ENCODE measurements at places on chromosomes 1 and 21. TPM values are rescaled to one million over a fixed set of nuclear protein-coding genes. Genes with fewer than 3 reads are reported as not detected.

GRCh38 chr1:63622849-63623566 lies 29.8 kb downstream of the PGM1 start:
- H3K36me3 ChIP-seq: no peaks in the 10 kb centered on the region
- no peak for DNase-seq
- no peak overlapping the region for H3K4me3 ChIP-seq
- H3K27ac ChIP-seq: no peak overlapping the region

DNA sequence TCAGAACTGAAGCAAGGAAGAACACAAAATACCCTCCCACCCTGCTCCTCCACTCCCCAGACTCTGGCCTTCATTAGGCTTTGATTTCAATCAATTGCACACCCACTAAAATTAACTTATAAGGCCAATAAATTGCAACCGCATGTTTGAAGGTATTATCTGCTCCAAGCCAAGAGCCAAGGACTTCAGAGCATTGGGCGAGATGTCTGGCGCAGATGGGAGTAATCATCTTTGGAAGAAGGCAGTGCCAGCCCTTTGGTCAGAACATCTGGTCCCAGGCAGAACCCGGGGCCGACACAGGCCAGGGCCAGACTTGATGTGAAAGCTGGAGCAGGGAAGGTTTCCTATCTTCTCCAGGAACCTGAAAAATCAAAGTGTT lies 60.0 kb downstream of the SLC66A1 start:
- H3K4me1 ChIP-seq: no peaks in the 10 kb centered on the region
- no peak for DNase-seq
- no peak overlapping the region for H3K27ac ChIP-seq
- no peaks in the 10 kb centered on the region for H3K27me3 ChIP-seq
- H3K4me3 ChIP-seq: no peak overlapping the region
- H3K36me3 ChIP-seq: peaks cover 9% of the 10 kb centered on the region

- peak overlapping the region; percentile 92 for H3K27ac ChIP-seq
- peaks cover 48% of the 10 kb centered on the region for H3K4me1 ChIP-seq
- DNase-seq: peak; percentile 96
- peak overlapping the region; percentile 50 for H3K4me3 ChIP-seq
Measured at GRCh38 chr1:217275655-217276398, 355.1 kb downstream of the GPATCH2 start.

DNA sequence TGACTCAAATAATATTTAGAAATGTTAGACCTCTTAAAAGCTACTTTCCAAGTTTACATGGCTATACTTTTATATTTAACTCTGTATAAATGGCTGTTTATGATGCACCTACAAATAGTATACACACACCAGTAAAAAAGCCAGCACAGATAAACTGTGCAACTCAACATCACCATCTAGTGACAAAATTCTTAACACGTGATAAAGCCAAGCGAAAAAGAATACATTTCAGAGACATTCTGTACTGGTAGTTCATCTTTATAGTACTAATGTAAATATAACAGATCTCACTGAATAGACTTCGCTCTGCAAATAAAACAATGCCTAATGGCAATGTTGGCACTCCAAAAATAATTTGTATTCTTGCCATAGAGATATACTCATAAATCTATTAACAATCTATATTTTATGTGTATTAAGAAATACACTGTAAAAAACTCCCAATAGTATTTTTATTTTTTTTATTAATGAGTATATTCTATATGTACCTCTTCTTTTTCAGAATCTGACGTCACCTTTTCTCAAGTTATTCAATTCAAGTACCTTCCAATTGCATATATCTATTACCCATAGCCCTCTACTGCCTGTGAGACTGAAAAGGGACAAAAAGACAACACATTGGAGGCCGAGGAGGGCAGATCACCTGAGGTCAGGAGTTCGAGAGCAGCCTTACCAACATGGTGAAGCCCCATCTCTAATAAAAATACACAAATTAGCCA lies 100.2 kb downstream of the DPYD start:
- DNase-seq: peak; percentile 76
- no peaks in the 10 kb centered on the region for H3K36me3 ChIP-seq
- H3K27ac ChIP-seq: no peak overlapping the region
- no peaks in the 10 kb centered on the region for H3K4me1 ChIP-seq
- H3K4me3 ChIP-seq: no peak overlapping the region

GRCh38 chr1:57010511-57010910 lies 44.7 kb upstream of the C8B start:
- H3K27me3 ChIP-seq: peaks cover 34% of the 10 kb centered on the region
- no peak for DNase-seq
- no peaks in the 10 kb centered on the region for H3K4me1 ChIP-seq
- no peak overlapping the region for H3K27ac ChIP-seq

DNA sequence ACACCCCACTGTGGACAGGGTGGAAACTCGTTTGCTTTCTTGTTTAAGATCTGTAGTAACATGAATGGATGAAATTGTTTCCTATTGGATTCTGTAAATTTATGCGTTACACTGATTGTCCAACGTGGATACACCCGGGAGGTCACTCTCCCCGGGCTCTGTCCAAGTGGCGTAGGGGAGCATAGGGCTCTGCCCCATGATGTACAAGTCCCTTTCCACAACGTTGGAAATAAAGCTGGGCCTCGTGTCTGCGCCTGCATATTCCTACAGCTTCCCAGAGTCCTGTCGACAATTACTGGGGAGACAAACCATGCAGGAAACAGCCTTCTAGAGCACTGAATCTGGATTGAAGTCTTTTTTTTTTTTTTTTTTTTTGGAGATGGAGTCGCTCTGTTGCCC lies 1.4 kb downstream of the RCC1 start:
- no peaks in the 10 kb centered on the region for H3K27me3 ChIP-seq
- no peak for DNase-seq
- H3K4me3 ChIP-seq: peak overlapping the region; percentile 92

- H3K27ac ChIP-seq: no peak overlapping the region
- peak; percentile 23 for DNase-seq
- peaks cover 41% of the 10 kb centered on the region for H3K36me3 ChIP-seq
- no peak overlapping the region for H3K4me3 ChIP-seq
Measured at GRCh38 chr1:228238007-228238406, 30.2 kb downstream of the OBSCN start.

DNA sequence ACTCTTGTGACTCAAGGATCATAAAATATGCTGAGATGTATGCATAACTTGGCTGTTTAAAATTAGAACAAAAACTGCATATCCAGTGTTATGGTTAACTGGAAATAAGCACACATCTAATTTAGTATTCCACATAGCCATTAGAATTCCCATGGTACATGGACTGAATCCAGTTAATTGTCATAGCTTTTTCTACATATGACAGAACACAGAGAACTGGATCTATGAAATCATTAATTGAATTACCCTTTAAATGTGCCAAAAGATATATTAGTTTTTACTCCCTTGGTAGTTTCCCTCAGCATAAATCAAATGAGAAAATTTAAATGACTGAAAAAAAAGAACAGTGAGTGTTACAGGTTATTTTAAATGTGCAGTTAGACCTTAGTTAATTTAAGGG lies 395.9 kb downstream of the NCAM2 start:
- H3K27me3 ChIP-seq: no peaks in the 10 kb centered on the region
- DNase-seq: no peak
- H3K27ac ChIP-seq: no peak overlapping the region
- no peak overlapping the region for H3K4me3 ChIP-seq
- H3K4me1 ChIP-seq: no peaks in the 10 kb centered on the region
- no peaks in the 10 kb centered on the region for H3K36me3 ChIP-seq

GRCh38 chr1:117178756-117179155 lies 32.0 kb downstream of the VTCN1 start:
- DNase-seq: no peak
- no peaks in the 10 kb centered on the region for H3K36me3 ChIP-seq
- H3K27me3 ChIP-seq: no peaks in the 10 kb centered on the region

CAPN9 gene
- total RNA-seq: not detected

CFHR1 gene
- not detected for total RNA-seq

S100A7 gene
- total RNA-seq: not detected

RHEX gene
- not detected for total RNA-seq

HSD3B1 gene
- not detected for total RNA-seq

SLC9C2 gene
- total RNA-seq: not detected
